T1000 (cell line): ENCODE measurements at places on chromosomes 2 and 18.

DNA sequence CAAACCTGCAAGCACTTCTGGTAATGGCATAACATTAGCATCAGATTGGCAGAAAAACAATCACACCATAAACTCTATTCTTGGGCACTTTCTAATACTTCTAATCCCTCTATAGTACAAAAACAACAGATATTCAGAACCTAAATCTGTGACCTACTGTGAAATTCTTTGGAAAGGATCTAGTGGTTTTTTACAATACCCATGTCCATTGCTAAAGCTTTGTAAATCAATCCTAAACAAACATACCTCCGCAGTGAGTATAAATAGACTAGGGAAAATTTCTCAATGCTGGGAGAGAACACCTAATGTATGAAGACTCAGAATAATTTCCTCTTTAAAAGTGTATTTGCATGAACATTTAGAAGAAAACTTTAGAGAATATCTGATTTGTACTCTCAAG is 1098.5 kb upstream of the DDX18 start:
- DNase-seq, result no peak

DNA sequence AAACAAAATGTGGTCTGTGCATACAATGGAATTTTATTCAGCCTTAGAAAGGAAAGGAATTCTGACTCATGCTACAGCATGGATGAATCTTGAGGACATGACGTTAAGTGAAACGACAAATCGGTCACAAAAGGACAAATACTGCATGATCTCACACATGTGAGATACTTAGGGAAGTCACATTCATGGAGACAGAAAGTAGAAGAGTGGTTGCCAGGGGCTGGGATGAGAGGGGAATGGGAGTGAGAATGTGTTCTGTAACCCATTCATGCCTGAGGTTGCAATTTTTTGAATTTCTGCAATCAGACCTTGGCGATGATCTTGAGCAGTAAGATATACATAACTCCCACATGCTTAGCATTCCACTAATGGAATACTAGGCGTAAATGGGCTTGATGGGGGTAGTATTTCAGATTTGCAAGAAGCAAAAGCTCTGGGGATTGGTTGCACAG is 22.0 kb downstream of the FHL2 start:
- DNase-seq, result no peak

DNA sequence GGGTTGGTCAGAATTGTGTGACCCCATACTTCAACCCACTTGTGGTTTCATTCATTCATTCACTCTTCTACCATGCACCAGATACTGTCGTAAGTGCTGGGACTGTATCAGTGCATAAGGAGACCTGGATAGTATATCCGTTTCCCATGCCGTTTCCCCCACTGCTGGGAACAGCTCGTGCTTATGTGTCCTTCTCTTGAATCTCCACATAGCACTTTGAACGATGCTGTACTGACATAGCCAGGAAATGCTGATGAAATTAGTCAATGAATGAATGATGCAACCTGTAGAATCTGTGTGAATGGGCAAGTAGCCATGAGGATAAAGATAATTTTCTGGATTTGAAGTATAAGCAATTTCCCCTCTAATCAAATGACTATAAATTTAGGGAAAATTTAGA is 276.1 kb downstream of the BCL2 start:
- DNase-seq, result no peak

DNA sequence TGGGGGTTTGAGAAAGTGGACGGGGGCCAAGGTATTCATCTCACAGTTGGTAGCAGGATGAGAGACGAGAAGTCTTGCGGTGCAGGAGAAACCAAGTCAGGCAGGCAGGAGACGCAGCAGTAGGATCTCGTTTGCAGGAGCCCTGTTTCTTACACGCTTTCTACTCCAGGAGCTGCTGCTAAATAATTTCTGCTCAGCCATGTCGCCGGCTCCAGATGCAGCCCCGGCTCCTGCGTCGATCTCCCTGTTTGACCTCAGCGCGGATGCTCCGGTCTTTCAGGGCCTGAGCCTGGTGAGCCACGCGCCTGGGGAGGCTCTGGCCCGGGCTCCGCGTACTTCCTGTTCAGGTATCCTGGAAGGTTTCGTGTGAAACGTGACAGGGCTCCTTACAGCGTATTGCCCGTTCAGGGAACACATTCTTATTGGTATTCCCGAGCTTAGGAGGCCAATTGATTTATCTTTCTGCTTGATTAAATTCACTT is 494 bp downstream of the ANKZF1 start:
- no peak for DNase-seq

- DNase-seq, result no peak
Measured at GRCh38 chr2:186101616-186102015, 363.0 kb downstream of the FSIP2 start.

DNA sequence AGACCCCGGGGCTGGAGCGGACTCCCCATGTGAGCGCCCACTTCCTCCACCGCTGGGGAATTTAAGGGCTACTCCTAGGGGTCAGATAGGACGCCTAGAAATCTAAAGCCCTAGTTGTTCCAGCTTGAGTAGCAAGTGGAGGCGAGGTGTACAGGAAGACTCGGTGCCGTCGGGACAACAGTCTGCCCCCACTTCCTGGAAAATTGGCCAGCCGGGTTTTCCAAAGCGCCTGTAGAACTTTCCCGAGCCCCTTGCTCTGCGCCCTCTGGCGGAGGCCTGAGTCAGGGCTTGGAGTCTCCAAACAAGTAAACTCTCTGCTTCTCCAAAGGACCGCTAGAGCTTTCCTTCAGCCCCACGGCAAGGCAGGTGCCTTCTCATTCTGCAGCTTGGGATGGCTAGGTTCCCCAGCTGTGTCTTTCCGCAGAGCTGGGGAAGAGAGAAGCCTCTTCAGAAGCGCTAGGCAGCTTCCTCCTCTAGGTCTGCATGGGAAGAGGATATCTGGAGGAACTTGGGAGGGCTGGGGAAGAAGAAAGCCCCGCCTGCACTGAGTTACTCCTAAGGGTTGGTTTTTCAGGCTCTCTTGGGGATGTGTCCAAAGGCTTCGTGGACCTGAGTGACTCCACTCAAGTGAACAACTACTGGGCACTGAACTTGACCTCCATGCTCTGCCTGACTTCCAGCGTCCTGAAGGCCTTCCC is 681 bp downstream of the SPR start:
- DNase-seq, result peak; percentile 75

DNA sequence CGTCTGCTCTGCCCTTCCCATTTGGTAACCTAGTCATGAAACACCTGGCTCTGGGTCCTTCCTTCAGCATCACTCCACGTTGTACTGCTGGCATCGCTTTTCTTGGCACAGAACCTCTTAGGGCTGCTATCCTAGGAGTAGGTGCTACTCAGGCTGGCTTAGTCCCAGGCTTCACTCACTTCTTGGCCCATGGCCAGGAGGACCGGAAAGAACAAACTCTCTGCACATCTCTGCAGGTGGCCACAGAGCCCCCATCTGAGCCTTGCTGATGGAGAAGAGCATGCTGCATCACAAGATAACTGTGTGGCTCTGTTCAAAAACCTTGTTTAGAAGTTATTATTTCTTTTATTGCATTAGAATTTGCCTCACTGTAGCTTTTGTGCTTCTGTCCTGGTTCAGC is 447.2 kb upstream of the TNP1 start:
- DNase-seq, result no peak

- no peak for DNase-seq
Measured at GRCh38 chr18:56511996-56512395, 126.4 kb downstream of the TXNL1 start.

- peak; percentile 86 for DNase-seq
Measured at GRCh38 chr2:74833418-74834233, at the start of gene HK2. TSS of gene HK2 (plus strand) at chr2:74834127. CDS start at chr2:74834581, 454 bp downstream.

- DNase-seq, result no peak
Measured at GRCh38 chr2:61911510-61911909, 6.0 kb downstream of the COMMD1 start.

- DNase-seq, result no peak
Measured at GRCh38 chr2:191126386-191127085, 24.3 kb downstream of the STAT4 start.

DNA sequence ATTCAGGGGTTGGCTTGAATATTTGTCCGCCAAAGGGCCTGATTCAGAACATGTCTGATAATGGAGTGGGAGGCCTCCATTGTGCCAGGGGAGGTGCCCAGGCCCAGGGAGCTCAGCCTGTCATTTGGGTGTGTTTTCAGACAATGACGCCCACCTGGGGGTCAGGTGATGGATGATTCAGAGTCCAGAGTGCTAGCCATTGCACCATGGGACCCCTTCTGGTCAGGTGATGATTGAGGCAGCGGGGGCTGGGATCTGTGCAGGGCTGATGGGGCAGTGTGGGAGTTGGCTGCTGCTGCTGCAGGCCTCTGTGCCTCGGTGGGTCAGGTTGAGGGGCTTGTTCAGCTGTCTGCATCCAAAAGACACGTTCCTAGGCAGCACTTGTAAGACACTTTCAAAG is 8.3 kb upstream of the ARHGEF4 start:
- DNase-seq, result no peak

DNA sequence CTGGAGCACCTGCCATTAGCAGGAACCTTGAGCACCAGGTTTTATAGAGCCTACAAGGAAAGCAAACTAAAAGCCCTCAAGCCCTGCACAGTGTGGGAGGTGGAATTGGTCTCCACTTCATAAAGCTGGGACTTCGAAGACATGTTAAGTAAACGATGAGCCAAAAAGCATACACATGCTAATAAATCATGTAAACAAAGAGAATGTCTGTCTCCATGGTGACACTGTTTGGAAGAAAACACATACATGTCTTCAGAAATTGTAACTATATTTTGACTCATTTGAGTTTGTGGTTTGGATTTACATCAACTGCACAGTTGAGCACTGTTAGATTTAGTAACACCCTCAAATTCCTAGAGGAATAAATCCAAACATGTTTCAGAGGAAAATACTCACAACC is 978.5 kb upstream of the LRRTM1 start:
- DNase-seq, result no peak

- no peak for DNase-seq
Measured at GRCh38 chr2:217919204-217919603, 83.6 kb downstream of the TNS1 start.

DNA sequence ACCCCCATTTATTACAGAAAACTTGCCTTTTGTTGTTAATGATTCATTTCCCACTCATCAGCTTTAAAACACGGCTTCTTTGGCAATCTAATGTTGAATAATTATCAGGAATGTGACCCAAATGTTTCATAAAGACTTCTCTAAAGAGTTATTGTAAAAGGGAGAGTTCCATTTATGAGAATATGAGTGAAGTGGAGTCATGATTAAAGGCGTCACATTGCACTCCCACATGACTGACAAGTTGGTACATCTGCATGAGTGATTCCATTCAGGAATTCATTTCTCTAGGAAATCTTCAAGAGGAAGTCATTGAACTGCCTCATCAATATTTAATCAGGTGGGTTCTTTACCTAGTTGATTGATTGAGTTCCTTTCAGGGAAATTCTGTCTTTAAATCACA is 184.8 kb downstream of the LNPK start:
- no peak for DNase-seq

GRCh38 chr2:195535911-195536522 is 121.0 kb upstream of the SLC39A10 start:
- no peak for DNase-seq

- no peak for DNase-seq
Measured at GRCh38 chr2:238851026-238851425, 3.1 kb downstream of the TWIST2 start.

GRCh38 chr2:120845277-120845676 is 109.6 kb downstream of the GLI2 start:
- DNase-seq, result no peak

- no peak for DNase-seq
Measured at GRCh38 chr18:54323970-54324369, 33.7 kb downstream of the STARD6 start.

DNA sequence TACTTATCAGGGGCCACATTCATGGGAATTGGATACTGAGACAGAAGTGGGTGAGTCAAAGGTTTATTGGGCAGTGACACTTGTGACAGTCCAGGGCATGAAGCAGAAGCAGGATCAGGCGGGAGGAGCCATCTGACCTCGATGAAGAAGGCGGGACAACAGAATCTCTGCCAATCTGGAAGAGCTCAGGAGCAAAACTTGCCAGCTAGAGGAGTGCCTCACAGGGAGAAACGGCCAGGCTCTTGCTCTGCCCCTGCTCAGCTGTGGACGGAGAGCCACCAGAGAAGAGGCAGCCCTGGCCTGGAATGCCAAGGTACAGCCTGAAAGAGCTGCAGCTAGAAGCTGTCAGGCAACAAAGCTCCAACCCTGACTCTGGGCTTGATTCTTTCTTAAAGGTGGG is 16.9 kb downstream of the DAW1 start:
- no peak for DNase-seq

- no peak for DNase-seq
Measured at GRCh38 chr2:56297671-56298070, 113.9 kb downstream of the CCDC85A start.

GRCh38 chr2:98576666-98577312 is 31.5 kb downstream of the COA5 start:
- DNase-seq, result no peak

GRCh38 chr18:73621091-73621490 is 526.5 kb downstream of the FBXO15 start:
- no peak for DNase-seq

- DNase-seq, result no peak
Measured at GRCh38 chr18:45771587-45772480, 47.9 kb downstream of the SLC14A1 start.

GRCh38 chr18:23433360-23433759 is 19.7 kb upstream of the RIOK3 start:
- DNase-seq, result no peak

DNA sequence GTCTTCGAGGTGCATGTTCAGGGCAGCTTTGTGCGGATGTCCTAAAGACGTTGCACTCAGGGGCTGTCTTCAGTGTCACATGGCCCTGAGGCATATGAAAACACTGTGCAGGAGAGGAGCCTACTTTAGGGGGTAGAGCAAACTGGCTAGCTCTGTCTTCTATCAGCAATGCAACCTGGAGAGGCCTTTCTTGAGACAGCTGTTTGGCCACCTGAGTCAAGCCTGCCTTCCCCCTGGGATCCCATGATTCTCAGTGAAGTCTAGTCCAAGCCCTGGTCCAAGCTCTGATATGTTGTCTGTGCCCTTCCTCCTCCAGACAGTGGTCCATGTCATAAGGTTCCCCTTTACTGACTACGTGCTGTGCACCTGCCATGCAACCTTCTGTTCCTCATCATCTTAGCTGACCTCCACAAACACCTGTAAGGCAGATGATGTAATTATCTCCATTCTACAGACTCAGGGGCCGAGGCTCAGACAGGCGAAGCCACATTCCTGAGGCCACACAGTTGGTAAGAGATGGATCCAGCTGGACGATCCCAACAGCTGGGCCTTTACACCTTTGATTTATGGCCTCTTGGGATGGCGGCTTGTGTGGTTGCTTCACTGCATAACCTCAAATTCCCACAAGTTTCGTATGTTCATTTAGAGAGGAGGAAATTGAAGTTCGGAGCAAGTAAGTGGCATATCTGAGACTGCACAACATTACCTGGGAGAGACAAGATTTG is 109.9 kb downstream of the COPS8 start:
- DNase-seq, result no peak

DNA sequence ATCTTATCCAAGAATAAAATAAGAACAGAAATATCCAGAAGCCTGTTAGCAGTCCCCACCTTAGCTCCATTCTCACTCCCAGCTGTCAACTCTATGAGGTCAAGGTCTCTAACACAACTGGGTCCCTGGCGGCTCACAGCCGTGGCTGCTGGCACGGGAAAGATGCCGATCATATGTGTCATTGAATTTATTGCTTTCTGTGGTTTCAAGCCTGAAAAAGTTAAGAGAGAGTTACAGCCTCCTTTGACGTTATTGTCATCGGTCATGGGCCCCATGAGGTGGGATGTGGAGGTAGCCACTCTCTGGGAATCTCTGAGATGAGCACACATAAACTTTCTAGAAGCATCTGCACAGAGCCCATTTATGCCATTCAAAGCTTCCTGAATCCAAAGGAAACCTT is 28.7 kb upstream of the CABLES1 start:
- peak; percentile 80 for DNase-seq

- DNase-seq, result no peak
Measured at GRCh38 chr2:120108749-120109148, 95.9 kb downstream of the EPB41L5 start.
